ENCODE measurements at places on chromosomes 2 and 18.

DNA sequence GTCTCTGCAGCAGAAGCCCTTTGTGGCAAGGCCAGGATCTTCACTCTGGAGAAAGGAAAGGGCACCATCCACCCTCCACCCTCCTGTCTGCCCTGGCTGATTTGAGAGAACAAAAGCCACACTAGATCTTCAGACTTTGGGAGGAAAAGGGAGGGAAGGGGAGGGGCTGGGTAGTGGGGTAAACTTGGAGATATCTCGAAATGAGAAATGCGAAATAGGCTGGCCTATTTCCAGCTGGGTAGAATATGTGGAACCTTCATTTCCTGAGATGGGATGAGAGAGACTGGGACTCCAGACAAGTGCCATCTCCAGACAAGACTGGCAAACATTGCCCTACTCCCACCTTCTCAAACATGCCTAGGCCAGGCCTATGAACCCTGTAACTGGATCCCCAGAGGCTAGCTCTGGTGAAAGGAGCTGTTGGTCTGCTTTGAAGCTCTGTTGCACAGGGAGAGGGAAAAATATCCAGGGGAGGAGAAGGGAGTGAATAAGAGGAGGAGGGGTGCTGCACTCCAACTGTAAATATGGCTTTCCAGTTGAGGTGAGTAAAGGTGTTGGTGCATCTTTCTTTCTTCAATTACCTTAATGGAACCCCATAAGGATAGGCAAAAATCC, 1.7 kb downstream of the HOXD12 start:
- no peak for DNase-seq

DNA sequence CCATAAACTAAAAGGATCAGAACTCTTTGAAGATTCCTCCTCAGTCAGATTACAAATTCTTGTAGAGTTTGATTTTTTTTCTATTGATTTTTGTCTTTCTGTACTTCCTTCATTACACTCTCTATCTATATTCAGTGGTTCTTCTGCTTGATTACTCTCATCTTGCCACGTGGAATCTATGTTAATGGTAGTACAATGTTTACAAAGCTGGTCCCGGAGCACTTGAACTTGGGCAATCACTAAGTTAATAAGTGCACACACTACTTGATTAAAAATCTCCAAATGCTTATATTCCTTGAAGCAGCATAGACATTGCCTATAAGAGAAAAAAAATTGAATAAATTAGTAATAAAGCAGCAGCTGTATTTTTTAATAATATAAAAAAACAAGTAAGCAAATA, 65.1 kb downstream of the USP34 start:
- no peak for DNase-seq

DNA sequence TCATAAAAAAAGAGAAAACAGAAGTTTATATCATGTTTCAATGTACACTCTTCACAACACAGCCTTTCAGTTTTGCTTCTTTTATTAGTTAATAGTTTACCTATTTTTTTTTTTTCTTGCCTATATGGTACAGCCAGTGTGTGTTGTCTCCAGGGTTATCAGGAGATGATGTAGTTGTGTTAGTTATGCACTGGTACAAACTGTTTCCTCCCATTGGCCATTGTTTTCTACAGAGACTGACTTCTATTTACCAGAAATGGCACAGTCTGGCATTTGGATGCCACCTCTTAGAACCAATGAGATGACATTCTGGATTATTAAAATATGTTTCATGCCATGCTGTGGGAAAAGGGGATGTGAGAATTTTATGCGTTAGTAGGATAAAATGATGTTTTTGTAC, 339.4 kb downstream of the PLCL1 start:
- DNase-seq: no peak

GRCh38 chr2:165539985-165540384, 70.5 kb downstream of the CSRNP3 start:
- no peak for DNase-seq

DNA sequence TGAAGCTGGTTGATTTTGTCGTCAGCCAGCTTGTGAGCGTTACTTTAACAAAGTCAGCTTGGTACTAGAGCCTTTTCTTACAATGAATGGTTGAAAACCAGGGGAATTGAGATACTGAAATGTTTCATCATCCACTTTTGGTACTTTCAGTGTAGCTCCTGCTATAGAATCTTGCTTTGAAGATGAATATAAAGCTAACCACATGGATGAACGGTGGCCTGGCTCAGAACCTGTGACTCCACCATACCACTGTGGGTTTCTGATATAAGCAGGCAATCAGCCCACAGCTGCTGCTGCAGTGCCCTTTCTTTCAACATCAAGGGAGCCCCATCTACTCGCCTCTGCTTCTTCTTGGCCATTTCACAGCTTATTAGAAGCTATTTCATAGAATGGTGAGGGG, 53.2 kb upstream of the GPR45 start:
- DNase-seq: no peak

Measured in activated CD4-positive, alpha-beta T cell treated with anti-CD3 and anti-CD28 coated beads for 24 hours (primary cell).